ENCODE measurements at places on chromosomes 2 and 18.

DNA sequence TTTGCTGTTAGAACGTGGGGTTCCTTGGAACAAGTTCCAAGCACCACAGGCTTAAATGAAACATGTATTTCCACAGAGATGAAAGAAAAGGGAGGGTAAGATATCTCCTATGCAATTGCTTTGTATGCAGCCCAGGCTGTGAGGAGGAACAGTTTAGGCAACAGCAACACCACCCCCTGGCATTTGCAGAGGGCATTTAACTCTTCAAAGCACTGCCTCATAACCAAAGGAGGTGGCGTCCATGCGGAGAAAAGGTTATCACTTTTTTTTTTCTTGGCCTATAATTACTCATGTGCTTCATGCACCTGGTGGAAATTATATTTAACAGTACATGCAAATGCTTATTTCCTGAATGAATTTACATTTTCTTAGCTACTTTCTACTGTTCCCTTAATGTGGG lies 286.0 kb downstream of the LPIN1 start:
- peak; percentile 16 for DNase-seq

DNA sequence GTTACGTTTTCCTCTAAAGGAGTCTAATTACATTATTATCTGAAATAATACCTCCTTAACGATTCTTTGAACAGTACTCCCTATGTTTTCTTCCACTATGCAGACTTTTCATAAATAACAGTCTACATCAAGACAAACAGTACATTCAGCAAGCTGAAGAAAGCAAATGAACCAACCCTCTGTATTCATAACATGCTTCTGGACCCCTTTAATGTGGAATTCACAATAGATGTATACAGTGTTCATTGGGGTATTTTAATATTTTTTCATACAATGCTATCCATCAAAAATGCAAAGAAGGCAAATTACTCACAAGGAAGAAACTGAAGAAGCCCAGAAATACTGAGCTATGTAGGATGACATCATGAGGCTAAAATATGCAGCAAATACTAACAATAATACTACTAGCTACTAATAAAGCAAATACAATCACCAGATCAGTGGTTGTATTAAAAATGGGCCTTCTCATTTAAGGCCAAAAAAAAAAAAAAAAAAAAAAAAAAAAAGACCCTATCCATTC lies 408.6 kb downstream of the MTX2 start:
- no peak for DNase-seq

DNA sequence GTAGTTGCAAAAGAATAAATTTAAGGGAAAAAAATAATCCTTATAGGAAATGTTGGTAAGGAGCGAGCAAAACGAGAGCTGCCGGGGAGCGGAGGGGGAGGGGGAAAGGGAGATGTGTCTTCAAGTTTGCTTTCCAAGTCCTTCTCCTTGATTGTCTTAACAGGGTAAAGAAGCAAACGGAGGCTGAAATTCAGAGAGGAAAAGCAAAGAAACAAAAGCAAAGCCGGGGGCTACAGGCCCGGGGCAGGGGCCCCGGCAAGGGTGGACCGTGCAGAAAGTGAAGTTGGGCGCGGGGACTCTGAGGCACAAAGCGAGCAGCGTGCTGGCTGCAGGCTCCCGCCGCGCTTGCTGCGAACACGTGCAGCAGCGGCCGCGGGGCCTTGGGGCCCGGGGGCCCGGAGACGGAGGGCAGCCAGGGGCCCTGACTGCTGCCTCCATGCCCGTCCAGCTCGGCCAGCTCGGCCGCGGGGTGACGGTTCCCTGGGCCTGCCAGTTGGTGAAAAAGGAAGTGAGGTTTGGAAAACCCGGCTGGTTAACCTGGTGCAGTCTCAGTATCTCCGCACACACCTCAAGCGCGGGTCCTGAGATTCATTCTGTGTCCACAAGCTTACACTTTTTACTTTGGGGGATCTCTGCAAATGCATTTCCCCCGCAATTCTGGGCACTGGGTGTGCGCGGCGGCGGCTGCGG lies 4.1 kb downstream of the BCL11A start:
- no peak for DNase-seq

DNA sequence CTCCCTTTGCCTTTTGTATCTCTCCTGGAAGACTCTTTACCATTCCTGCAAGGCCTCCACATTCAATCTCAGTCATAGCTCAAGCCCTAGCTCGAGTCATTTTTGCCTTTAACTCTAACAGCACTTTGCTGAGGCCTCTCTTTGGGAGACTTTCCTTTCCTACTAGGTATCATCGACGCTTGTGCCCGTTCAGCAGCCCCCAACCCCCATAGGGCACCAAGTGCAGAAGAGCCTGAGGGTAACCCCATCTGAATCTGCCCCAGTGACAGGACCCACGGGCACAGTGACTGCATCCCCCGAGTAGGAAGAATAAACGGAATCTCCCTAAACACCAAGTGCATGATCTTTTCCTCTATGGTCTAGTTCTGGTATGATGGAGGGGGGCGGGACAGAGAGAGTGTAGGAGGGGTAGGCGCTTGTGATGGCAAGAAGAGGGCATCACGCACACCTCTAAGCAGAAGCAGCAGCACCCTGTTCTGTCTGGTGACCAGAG lies 66.3 kb downstream of the UXS1 start:
- no peak for DNase-seq

DNA sequence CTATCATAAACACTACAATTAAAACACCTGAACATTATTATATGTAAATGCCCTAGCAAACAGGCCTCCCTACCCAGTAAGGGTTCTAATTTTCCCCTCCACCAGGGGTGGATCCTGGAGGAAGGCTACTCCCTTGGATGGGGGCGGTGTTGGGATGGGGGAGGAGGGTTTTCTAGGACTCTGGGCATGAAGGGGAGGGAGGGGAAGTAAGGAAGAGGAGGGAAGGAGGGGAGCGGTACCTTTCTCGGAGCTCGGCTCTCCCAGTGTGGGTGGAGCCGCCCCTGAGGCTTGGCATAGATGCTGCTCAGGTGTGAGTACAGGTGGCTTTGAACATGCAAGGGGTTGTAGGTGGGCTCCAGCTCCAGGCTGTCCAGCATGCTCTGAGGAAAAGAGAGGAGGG lies 5.4 kb downstream of the DOK1 start:
- no peak for DNase-seq

DNA sequence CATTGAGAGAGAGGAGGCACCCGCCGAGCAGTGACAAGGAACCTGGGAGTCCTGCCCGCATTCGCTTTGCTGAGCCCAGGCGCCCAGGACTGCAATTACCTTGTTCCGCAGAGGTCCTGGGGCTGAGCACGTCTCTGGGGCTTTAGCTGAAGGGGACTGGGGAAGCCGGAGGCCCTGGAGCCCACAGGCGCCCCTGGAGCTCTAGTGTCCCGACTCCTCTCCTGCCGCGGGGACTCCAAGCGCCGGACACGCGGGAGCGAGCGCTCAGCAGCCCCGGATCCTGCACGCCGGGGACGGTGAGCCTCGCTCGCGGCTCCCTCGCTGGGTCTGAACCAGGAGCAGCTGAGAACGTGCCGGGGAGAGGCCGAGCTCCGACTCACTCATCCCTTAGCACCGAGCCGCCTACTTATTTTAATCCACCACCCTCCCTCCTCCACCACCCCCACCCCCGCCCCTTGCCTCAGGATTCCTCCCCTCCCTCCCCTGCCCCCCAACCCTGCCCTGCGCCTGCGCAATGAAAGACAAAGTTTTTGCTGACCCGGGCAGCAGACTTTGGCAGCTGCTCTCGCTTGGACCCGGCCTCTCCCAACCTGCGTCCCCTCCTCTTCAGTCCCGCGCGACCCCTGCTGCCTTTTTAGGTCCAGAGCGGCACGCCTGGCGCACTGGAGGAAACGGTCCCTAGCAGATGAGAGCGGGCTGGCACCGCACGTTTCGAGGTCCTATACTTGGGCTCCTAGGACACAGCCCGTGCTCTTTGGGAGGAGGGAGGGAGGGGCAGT lies at the start of gene OSR1:
Gene OSR1, minus strand, starts transcription at position 382 of the 779 bp plus-strand sequence. CDS start 4,818 bp downstream, outside the sequence.
- DNase-seq = no peak

DNA sequence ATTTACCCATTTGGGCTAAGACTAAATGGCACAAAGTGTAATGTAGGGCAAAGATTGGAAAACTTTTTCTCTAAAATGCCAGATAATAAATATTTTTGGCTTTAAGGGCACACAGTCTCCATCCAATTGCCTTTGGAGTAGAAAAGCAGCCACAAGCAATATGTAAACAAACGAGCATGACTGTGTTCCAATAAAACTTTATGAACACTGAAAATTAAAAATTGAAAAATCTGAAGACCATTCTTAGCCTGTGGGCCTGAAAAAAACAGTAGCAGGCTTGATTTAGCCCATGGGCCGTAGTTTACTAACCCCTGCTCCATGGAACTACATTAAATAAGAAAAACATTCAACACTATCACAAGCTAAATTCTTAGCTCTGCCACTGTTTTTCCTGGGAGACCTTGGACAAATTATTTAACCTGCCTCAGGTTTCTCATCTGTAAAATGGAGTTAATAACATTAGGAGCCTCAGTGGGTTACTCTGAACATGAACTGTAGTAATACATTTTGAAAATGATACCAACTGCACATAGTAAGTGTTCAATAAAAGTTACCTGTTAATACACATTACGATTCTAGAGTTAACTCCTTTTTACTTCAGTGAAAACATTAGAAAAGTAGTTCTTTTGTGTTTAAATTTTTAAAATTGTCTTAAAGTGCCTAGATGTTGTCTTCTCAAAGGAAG lies 1.3 kb downstream of the IFIH1 start:
- DNase-seq = no peak

Measured in astrocyte of the cerebellum (primary cell).